ENCODE measurements at places on chromosomes 16 and 17. TPM values are rescaled to one million over a fixed set of nuclear protein-coding genes. Genes with fewer than 3 reads are reported as not detected.

The TEX19 gene
- not detected for total RNA-seq

- no peaks in the 10 kb centered on the region for H3K36me3 ChIP-seq
- DNase-seq = no peak
- H3K4me1 ChIP-seq = no peaks in the 10 kb centered on the region
These were observed 159.0 kb upstream of the MPHOSPH6 start for GRCh38 chr16:82328881-82329469.

DNA sequence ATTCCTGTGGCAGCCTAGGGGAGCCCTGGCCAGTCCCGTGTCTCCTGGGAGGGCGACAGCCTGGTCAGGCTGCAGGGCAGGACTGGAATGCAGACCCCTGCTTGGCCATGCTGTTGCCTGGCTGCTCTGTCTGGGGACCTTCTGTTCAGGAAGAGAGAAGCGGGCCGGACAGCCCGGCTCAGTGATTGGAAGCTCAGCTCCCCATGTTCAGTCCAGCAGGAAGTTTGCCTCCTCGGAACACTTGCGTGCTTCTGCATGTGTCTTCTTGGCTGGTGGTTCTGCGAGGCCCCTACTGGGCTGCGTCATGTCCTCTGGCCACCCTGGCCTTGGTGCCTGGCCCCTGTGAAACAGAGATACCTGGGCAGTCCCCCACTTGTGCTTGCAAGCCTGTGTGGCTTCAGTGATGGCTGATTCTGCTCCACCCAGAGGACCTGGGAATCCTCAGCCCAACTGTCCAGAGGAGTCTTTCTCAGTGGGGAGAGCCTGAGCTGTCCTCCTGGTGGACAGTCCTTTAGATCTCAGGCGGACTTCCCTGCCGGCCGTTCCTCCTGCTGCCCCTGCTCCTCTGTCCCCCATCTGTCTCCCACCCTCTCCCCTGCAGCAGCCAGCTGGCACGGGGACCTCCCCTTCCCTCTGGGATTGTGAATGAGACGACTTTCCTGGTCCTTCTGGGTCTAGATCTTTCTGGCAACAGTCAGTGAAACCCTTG, 279.5 kb downstream of the SEC14L1 start:
- H3K4me3 ChIP-seq = no peak overlapping the region
- no peak for DNase-seq
- H3K36me3 ChIP-seq = no peaks in the 10 kb centered on the region

- H3K27ac ChIP-seq = no peak overlapping the region
- no peaks in the 10 kb centered on the region for H3K4me1 ChIP-seq
- H3K4me3 ChIP-seq = no peak overlapping the region
- no peaks in the 10 kb centered on the region for H3K36me3 ChIP-seq
- H3K27me3 ChIP-seq = no peaks in the 10 kb centered on the region
- DNase-seq = no peak
These were observed 3.3 kb upstream of the KRTAP4-4 start for GRCh38 chr17:41163828-41164227.

DNA sequence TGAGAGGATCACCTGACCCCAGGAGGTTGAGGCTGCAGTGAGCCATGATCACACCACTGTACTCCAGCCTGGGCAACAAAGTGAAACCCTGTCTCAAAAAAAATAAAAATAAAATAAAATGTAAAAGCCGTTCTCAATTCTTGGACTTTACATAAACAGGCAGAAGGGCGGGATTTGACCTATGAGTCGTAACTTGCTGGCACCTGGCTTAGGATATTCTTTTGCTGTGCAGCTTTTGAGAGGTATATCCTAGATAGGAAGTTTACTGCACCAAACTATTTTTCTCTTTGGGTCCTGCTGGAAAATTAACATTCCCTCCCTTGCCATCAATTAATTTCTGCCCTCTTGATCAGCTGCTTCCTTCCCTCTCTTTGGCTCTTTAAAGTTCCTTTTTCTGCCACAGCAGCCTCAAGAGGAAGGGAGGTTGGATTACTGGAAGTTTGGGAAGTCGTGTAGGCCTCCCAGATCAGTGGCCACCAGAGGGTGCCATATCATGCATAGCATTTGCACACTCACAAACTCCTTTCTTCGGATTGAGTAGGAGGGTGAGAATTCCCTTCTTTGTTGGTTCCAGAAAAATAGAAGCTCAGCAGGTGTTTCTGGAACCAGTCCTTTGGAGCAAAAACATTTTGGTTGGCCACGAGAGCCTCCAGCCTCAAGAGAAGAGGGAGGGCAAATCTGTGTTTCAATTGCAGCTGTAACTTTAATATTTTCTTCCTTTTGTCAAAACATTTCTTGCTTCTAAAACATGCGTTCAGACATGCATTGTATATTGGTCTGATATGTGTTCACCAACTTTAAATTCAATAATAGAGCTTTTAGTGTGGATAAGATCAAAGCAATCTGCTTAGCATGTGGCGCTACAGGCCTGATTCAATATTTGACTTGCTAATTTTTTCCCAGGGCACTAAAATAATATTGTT, 147.3 kb downstream of the CCDC182 start:
- H3K36me3 ChIP-seq = no peaks in the 10 kb centered on the region
- H3K4me3 ChIP-seq = no peak overlapping the region
- H3K4me1 ChIP-seq = peaks cover 14% of the 10 kb centered on the region
- DNase-seq = peak; percentile 86
- no peaks in the 10 kb centered on the region for H3K27me3 ChIP-seq
- peak overlapping the region; percentile 40 for H3K27ac ChIP-seq

DNA sequence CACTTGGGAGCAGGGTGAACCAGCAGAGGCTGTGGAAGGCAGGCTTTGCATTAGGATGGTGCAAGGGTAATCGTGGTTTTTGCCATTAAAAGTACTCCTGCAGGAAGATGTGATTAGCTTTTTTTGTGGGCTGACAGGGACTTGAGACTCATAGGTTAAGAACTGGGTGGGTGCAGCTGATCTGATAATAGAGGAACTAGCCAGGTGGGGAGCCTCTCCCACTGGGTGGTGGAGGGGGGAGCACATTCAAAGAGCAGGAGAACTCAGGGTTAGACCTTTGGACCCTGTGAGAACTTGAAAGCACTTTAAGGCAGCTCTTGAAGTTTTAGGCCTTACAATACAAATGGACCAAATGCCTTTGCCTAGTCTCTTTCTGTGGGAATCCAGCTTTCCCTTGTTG, 32.4 kb downstream of the CCL4 start:
- H3K36me3 ChIP-seq = no peaks in the 10 kb centered on the region
- no peaks in the 10 kb centered on the region for H3K27me3 ChIP-seq
- no peak overlapping the region for H3K27ac ChIP-seq
- DNase-seq = no peak

The KRTAP9-6 gene
- total RNA-seq = not detected

The CUEDC1 gene
- 76.1 TPM for total RNA-seq

- no peaks in the 10 kb centered on the region for H3K4me1 ChIP-seq
- no peak overlapping the region for H3K4me3 ChIP-seq
- H3K36me3 ChIP-seq = no peaks in the 10 kb centered on the region
- no peaks in the 10 kb centered on the region for H3K27me3 ChIP-seq
- no peak for DNase-seq
These were observed 10.1 kb downstream of the DNAH9 start for GRCh38 chr17:11608396-11608795.

DNA sequence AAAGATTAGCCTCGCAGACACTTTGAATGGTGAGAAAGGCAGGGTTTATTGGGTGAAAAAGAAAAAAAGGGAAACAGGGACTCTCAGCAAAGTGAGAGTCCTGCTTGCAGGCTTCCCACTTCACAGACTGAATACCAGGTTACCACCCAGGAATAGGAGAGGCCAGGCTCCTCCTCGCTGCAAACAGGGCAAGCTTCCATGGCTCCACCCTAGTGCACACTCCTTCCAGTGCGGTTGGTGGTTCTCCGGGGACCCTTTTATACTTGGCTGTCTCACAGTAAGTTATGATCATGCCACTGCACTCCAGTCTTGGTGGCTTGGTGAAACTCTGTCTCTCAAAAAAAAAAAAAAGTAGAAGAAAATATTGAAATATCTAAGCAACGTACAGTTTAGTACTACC, 30.5 kb upstream of the CDH8 start:
- no peaks in the 10 kb centered on the region for H3K36me3 ChIP-seq
- no peak overlapping the region for H3K27ac ChIP-seq
- H3K27me3 ChIP-seq = no peaks in the 10 kb centered on the region
- no peak overlapping the region for H3K4me3 ChIP-seq

DNA sequence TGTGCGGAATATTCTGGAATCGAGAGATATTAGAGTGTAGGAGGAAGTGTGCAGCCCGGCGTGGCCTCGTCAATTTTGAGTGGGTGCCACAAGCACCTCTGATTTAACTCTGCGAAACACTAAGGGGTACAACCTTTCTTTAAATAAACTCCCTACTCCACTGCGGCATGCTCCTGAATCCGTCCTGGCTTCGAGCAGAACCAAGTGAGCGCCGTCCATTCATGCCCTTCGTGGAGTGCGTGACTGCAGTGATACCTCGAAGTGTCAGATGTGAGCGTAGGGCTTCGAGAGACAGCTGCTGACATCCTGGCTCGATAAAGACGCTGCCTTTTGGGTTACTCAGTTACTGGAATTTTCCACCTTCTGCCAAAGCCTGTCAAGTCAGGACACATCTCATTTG, 128.8 kb downstream of the FOXL1 start:
- DNase-seq = no peak
- no peaks in the 10 kb centered on the region for H3K36me3 ChIP-seq
- H3K4me1 ChIP-seq = no peaks in the 10 kb centered on the region
- no peak overlapping the region for H3K27ac ChIP-seq
- no peaks in the 10 kb centered on the region for H3K27me3 ChIP-seq

- DNase-seq = no peak
- no peaks in the 10 kb centered on the region for H3K36me3 ChIP-seq
- H3K27ac ChIP-seq = no peak overlapping the region
- no peaks in the 10 kb centered on the region for H3K27me3 ChIP-seq
- no peak overlapping the region for H3K4me3 ChIP-seq
- H3K4me1 ChIP-seq = peaks cover 9% of the 10 kb centered on the region
These were observed 3.6 kb downstream of the CORO1A start for GRCh38 chr16:30186782-30187555.

DNA sequence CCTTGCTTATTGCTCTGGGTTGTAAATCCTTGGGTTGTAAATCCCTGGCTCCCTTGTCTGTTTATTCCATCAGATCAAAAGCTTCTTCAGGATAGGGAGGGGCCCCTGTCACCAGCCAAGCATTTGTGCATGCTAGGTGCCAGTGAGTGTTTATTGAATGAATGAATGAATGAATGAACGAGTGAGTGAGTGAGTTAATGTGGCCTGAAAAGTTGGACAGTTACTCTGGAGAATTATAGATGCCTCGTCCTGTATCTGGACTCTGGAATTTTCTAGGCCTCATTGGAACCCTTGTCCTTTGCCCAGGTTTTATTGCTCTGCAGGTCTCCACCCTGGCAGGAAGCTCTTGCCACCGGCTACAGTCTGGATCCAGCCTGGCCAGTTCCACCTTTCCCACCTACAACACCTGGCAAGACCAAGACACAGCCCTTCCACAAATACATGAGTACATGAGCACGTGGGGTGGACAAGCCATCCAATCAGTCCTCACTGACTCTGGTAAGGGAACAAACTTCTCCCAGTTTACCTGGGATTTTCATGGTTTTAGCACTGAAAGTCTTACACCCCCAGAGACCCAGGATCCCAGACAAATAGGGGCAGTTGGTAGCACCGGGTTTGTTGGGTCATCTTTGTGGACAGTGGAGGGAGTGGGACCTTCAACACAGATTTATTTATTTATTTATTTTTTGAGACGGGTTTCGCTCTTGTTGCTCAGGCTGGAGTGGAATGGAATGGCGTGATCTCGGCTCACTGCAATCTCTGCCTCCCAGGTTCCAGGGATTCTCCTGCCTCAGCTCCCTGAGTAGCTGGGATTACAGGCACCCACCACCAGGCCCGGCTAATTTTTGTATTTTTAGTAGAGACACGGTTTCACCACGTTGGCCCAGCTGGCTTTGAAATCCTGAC, 14.7 kb upstream of the CDH1 start:
- H3K27me3 ChIP-seq = no peaks in the 10 kb centered on the region
- no peaks in the 10 kb centered on the region for H3K36me3 ChIP-seq
- no peak for DNase-seq

- H3K4me1 ChIP-seq = peaks cover 4% of the 10 kb centered on the region
- no peaks in the 10 kb centered on the region for H3K27me3 ChIP-seq
- DNase-seq = no peak
These were observed 3.2 kb downstream of the NAGS start for GRCh38 chr17:44007346-44008204.

The TBC1D3 gene
- not detected for total RNA-seq

GRCh38 chr16:60655514-60656153, 1380.6 kb downstream of the CDH8 start:
- DNase-seq = no peak
- H3K27me3 ChIP-seq = no peaks in the 10 kb centered on the region
- H3K27ac ChIP-seq = no peak overlapping the region

The SLC6A2 gene
- not detected for total RNA-seq

DNA sequence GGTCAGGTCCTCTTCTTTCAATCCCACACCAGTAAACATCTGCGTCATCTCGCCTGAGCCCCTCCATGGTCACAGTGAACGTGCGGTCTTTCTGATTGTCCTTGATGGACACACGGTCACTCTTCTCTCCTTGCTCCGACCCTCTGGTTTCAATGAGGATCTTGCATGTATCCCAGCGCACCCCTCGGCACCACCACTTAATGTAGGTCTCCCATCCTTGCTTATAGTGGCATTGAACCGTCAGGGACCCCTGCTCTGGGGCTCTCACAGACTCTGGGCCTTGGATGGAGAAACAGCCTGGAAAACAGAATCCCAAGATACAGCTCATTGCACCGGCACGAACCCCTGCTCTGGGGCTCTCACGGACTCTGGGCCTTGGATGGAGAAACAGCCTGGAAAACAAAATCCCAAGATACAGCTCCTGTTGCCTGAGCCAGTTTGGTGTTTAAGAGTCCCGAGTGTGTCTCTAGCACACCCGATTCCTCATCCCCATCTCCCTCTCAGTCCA, 5.4 kb downstream of the CD300LB start:
- no peaks in the 10 kb centered on the region for H3K27me3 ChIP-seq
- H3K36me3 ChIP-seq = no peaks in the 10 kb centered on the region
- no peak overlapping the region for H3K4me3 ChIP-seq
- no peak overlapping the region for H3K27ac ChIP-seq

DNA sequence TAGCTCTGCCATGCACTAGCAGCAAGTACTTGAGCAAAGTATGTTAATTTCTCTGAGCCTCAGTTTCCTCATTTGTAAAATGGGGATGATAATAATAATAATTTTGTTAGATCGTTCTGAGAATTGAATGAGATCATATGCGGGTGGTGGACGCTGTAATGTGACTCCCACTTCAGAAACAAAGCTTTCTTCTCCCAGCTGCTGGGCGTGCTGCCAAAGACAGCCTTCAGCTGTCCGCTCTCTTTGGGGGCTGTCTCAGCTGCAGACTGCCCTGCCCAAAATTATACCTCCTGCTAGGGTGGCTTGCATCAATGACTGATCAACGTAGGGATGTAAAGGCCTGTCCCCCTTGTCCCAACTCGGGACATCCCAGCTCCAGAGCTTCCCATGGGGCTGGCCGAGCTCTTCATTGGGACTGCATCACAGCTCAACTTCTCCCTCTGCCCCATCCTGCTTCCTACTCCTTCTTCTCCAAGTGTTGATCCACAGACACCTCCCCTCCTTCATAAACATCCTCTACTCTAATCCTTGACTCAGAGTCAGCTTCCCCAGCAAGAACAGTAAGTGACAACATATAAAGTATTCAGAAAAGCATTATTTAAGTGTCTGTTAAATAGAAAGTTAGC, 30.7 kb upstream of the CDH5 start:
- no peak overlapping the region for H3K4me3 ChIP-seq
- H3K4me1 ChIP-seq = no peaks in the 10 kb centered on the region
- no peaks in the 10 kb centered on the region for H3K27me3 ChIP-seq
- H3K36me3 ChIP-seq = no peaks in the 10 kb centered on the region

GRCh38 chr16:12486386-12486785, 317.3 kb downstream of the CPPED1 start:
- no peak overlapping the region for H3K4me3 ChIP-seq
- DNase-seq = no peak
- H3K4me1 ChIP-seq = no peaks in the 10 kb centered on the region

All from ascending aorta (tissue), 2 donors.